RWPE2 (cell line): ENCODE measurements at places on chromosomes 6 and 20.

DNA sequence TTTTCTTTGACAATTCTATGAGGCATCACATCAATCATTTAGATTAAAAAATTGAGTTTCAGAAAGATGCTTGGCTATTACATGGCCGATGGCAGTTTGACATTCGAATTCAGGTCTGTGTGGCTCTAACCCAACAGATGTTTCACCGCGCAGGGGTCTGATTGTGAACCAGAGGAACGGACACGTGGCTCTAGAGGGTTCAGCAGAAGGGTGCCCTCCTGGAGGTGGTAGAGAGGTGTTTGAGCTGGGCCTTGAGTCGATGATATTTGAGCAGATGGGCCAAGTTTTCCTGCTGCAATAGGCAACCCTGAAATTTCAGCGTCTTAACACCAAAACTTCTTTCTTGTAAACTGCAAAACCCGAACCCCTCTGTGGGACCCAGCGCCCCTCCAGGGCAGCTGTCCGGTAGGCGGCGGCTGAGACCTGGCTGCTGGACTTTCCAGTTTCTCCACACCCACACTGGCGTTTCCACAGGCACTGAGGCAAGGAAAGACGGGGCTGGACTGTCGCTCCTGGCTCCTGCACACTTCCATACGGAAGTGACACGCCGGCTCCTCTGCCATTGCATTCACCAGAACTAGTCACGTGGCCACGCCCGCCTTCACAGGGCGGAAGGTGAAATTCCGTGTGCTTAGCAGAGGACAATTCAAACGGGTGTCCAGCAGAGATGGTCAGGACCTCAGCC lies 11.3 kb upstream of the AFDN start:
- DNase-seq, result no peak

GRCh38 chr6:158552055-158552795 lies 7.7 kb upstream of the TMEM181 start:
- DNase-seq, result no peak

DNA sequence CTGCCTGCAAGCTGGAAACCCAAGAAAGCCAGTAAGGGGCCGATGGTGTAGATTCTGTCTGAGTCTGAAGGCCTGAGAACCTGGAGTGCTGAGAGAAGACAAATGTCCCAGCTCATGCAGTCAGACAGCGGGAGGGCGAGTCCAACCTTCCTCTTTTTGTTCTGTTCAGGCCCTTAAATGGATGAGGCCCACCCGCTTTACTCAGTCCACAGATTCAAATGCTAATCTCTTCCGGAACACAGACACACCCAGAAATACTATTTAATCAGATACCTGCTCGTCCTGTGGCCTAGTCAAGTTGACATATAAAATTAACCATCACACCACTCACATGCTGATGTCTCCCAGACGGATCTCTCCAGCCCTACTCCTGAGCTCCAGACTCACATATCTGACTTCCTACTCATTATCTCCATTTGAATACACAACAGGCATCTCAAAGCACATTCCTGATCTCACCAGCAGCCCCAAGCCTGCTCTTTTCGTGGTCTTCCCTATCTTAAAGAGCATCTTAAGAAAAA lies 26.7 kb upstream of the SRC start:
- peak; percentile 66 for DNase-seq

DNA sequence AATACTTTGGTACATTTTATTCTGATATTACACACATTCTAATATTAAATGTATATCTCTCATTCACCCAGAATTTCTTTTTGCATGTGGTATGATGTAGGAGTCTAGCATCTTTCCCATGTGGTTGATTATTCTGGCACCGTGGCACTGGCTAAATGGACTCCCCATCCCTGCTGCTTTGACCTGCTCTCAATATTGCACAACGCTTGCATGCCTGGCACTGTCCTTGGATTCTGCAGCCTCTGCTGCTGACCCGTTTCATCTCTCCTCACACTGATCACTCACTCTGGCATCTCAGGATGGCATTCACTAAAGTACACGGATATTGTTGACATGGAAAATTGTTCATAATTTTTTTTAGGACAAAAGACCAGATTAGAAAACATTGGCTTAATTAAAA lies 11.5 kb upstream of the DACT2 start:
- DNase-seq, result no peak

- no peak for DNase-seq
Observed at GRCh38 chr6:5516036-5516435, 254.7 kb downstream of the FARS2 start.

DNA sequence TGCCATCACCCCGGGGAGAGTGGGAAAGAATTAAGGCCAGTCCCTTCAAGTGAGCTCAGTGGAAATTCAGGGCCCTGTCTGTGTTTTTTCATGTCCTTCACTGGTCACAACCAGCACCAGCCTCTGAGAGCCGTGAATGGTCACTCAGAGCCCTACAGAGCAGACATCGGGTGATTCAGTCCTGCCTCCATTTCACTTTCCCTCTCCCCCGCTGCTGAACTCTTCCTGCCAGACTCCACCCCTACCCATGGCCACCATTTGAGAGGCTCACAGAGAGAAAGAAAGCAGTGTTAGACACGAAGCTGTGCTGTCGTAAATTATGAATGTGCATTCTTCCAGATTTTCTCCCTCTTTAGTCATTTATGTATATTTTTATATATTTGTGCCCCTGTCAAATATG lies 5.4 kb downstream of the R3HDML start:
- no peak for DNase-seq

DNA sequence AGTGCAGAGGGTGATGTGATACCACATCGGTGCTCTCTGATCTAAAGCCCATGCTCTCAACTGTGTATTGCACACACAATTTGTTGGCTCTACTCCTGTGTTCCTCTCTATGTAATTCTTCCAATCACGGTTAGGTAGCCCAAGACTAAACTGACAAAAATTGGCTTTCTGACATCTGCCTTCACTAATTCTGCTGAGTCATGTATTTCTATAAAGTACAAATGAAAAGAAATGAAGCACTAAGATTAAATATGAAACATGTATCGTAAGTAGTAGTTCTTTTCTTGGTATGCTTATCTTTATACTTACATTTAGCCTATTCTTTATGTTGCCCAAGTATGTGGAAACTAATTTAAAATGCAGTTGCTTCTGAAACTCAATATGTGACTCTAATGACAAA lies 7.7 kb upstream of the MLIP start:
- DNase-seq, result no peak

- no peak for DNase-seq
Observed at GRCh38 chr6:24847402-24847801, 48.7 kb upstream of the ARMH2 start.

DNA sequence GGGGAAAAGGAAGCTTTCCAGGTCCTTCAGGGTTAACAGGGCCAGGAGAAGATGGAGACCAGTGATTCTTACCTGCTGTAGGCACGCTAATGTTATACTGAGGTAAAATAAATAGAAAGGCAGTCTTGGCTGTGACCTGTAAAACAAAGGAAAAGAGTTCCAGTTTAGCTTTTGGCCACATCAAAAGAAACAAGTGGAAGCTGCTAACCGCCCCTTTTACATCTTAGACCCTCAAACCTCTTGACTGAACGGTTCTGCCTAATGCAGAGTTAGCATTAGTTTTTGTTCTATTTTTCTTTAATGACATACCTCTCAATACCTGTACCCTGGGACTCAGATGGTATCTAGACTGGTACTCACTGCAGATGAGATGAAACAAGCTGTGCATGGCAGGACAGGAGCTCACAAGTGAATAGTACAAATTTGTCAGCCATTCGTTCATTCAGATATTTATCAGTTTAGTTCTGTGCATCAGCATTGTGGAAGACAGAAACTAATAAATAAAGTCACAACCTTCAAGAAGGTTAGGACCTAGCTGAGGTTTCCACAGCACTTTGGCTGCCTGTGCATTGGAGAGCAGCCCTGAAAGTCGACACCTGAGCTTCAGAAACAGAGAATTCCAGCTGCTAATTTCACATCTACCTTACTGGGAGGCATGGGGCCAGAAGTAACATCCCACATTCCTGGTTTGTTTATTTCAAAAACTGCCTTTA lies 41.0 kb downstream of the TRAM2 start:
- no peak for DNase-seq

DNA sequence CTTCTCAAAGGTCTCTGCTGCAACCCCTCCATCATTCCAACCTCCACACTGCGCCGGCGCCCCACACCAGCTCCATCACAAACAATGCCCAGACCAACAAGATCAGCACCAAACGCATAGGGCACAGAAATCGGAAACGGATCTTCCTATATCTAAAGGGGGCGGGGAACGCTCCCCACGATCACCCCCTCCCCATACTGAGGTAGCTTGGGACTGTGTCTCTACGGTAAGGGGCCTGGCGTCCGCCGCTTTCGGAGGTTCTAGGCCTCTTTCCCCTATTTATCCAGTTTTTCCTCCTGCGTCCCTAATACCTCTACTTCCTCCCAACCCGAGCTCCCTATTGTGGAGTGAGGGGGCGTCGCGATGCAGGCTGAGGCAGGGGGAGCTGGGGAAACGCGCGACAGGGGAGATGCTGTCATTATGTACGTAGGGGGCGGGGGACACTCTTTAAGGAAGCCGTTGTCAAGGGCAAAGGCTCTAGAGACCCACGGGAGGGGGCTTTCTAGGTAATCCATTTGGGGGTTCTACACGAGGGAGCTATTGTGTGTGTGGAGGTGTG lies 909 bp downstream of the DNAAF9 start:
- no peak for DNase-seq

- peak; percentile 79 for DNase-seq
Observed at GRCh38 chr20:38199501-38200390, 34.7 kb upstream of the TGM2 start.

DNA sequence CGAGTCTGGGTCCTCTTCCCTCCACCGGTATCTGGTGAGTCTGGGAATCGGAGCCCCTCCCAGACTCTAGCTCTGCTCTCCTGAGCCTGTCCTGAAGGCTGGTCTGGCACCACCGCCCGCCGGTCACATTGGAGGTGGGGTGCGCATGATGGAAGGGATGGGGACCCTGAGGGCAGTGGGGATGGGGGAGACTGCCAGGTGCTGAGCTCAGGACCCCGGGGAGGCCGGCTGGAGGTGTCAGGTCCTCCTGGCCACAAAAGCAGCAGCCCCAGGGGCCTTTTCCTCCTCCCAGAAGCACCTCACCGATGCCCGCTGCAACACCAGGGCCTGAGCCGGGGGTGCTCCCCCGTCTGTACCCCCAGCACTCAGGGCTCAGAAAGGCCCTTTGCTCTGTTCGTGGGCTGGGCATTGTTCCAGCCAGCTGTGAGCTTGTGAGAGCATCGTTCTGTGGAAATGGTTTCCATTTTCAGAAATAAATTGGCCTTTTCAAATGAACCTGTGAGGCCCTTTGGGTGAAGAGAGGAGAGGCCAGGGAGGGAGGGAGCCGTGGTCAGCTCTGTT lies 2.5 kb upstream of the NPBWR2 start:
- peak; percentile 85 for DNase-seq

DNA sequence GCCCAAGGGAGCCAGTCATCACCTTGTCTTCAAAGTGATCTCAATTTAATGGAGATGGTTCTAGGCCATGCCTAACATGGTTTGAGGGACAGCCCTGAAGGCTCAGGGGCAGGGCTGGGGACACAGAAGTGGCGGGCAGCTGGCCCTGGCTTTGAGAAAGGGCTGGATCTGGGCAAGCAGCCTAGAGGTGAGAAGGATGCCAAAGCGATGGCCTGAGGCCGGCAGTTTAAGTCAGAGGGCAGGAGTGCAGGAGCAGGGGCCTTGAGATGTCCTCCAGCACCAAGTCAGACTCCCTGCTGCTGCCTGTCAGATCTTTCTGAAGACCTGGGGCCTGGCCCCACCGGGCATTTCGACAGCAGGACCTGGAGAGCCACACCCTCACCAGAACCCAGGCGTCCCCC lies 28.4 kb upstream of the APMAP start:
- peak; percentile 47 for DNase-seq

- DNase-seq, result no peak
Observed at GRCh38 chr6:166275714-166276166, 32.5 kb downstream of the PRR18 start.

DNA sequence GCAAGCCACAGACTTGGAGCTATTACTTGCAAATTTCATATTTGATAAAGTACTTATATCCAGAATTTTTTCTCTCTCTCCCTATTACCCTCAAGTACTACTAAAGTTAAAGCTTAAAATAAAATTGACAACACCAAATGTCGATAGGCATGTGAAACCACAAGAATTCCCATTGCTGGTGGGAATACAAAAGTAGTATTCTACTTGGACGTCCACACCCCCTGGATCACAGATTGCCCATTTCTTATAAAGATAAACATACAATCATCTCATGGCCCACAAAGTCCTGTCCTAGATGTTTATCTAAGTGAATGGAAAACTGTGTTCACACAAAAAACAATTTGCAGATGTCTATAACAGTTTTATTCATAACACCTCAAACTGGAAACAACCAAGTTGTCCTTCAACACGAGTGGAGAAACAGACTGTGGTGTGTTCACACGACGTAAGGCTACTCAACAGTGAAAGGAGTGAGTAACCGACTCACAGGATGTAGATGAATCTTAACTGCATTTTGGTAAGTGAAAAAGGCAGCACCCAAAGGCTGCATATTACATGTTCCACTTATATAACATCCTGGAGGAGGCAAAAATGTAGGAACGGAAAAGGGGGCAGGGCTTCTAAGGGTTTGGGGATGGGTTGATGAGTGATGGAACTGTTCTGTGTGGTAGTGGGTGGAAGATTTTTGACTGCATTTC lies 297.4 kb downstream of the THBS2 start:
- DNase-seq, result no peak

DNA sequence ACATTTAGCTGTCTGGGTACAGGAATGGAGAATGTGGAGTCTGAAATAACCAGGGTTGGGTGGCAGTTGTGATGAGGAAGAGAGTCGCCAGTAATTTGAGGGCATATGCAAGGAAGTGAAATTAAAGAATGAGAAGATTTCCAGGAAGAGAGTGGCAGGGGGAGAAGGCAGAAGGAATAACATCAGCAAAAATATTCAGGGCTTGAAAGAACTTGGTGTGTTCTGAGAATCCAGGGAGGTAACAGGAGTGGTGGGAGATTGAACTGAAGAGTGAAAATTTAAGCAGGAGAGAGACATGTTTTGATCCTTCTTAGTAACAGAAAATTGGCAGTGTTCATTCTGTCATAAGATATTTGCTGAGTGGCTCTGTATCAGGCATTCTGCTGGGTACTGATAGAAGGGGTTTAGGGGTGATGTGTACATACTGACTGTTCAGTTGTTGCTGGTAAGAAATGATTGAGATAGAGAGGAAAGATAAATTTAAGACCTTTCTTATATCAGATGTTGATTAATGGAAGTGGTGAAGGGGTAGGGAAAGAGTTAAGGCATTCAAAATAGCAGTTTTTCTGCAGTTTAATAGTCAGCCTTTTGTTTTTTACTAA lies 54.7 kb downstream of the PHF20 start:
- no peak for DNase-seq

- no peak for DNase-seq
Observed at GRCh38 chr20:58930496-58930895, 50.6 kb upstream of the NELFCD start.

- DNase-seq, result no peak
Observed at GRCh38 chr6:101816716-101817115, 423.2 kb downstream of the GRIK2 start.

GRCh38 chr6:5507131-5507681 lies 245.9 kb downstream of the FARS2 start:
- no peak for DNase-seq

GRCh38 chr6:140858381-140858971 lies 1274.2 kb upstream of the GJE1 start:
- no peak for DNase-seq
